Activated CD8-positive, alpha-beta memory T cell treated with anti-CD3 and anti-CD28 coated beads, Interleukin-2, amount 10 ng/mL, durations not matched to agents 7 days and 5 days (primary cell): ENCODE measurements at places on chromosomes 2 and 18. TPM values are rescaled to one million over a fixed set of nuclear protein-coding genes. Genes with fewer than 3 reads are reported as not detected.

DNA sequence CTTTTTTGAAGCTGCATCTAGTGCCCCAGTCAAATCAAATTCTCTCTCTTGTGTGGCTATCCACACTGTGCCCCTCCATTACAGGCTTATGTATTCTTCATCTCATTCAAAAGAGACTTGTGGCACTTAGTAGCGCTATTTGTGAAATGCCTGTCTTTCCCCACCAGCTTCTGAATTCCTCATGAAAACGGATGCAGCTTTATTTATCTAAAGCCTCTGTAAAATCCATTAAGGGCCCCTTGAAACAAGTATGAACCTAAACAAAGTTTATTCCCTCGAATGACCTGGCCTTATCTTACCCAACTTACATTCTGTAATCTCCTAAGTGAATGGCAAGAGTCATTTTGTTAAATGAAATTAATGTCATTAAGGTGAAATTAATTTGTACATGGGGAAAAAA is 417.4 kb upstream of the PIK3C3 start:
- DNase-seq, result no peak

Gene LDLRAD4
- total RNA-seq, result 33.9 TPM

- DNase-seq, result no peak
These were observed 406.9 kb downstream of the DCDC2C start for GRCh38 chr2:4110273-4110672.

GRCh38 chr2:240435948-240436682 is 652 bp downstream of the GPC1 start:
- no peak for DNase-seq

GRCh38 chr18:12086677-12087470 is 6.8 kb upstream of the ANKRD62 start:
- DNase-seq, result no peak

DNA sequence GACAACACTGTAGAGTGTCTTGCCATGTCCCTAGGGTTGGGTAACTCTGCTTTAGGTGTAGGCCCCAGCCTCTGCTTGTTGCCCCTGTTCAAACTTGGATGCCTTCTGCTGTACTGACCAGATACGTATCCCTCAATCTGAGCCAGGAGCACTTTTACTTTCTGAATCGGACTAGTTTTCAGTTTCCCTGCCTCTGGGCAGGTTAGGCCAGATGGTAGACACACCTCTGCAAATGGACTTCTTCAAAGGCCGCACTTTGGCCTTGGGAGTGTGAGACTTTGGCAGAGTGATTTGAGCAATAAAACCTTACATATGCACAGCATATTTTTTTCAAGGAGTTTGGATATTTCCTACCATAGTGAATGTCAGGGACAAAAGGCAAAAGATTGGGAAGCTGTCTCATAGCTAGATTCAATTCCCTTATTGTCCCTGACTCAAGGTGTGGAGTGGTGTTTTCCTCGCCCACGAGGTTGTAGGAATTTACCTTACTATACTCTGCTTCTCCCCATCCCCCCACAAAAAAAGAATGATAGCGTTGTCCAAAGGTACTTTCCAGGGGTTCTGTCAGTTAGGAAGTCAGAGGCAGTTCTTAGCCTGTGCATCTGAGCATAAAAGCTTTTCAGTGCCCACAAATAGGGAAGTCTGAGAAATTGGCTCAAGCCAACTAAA is 15.3 kb upstream of the PARD3B start:
- no peak for DNase-seq

- no peak for DNase-seq
These were observed 113.7 kb upstream of the ZFP36L2 start for GRCh38 chr2:43340066-43340465.

GRCh38 chr2:67579216-67579615 is 182.1 kb downstream of the ETAA1 start:
- no peak for DNase-seq

DNA sequence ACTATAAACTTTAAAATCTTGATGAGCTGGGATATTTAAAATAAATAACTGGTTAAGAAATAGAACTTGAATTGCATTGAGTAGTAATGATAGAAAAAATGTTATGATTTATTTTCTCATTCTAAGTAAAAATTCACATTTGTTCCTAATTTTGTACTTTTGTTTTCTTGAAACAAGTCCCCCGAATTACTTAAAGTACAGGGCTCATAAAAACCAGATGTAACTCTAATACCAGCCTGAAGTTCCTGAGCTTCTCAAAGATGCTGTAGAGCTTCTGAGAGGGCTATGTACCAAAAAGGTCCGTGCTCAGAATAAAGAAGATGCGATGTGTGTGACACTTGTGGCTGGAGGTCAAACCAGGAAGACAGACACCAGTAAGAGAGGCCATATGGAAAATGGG is 116.1 kb upstream of the TACR1 start:
- DNase-seq, result no peak

Gene EML6
- 1.5 TPM for total RNA-seq

Gene UGT1A6
- total RNA-seq, result not detected

GRCh38 chr2:144780983-144781382 is 261.1 kb upstream of the ZEB2 start:
- DNase-seq, result no peak

Gene GPC1
- 3.2 TPM for total RNA-seq

GRCh38 chr2:17748745-17749144 is 4.9 kb downstream of the SMC6 start:
- DNase-seq, result no peak

Gene RAD51AP2
- not detected for total RNA-seq

GRCh38 chr2:188726626-188727247 is 247.4 kb upstream of the COL3A1 start:
- DNase-seq, result no peak

GRCh38 chr2:21353879-21354679 is 230.3 kb downstream of the TDRD15 start:
- DNase-seq, result no peak

DNA sequence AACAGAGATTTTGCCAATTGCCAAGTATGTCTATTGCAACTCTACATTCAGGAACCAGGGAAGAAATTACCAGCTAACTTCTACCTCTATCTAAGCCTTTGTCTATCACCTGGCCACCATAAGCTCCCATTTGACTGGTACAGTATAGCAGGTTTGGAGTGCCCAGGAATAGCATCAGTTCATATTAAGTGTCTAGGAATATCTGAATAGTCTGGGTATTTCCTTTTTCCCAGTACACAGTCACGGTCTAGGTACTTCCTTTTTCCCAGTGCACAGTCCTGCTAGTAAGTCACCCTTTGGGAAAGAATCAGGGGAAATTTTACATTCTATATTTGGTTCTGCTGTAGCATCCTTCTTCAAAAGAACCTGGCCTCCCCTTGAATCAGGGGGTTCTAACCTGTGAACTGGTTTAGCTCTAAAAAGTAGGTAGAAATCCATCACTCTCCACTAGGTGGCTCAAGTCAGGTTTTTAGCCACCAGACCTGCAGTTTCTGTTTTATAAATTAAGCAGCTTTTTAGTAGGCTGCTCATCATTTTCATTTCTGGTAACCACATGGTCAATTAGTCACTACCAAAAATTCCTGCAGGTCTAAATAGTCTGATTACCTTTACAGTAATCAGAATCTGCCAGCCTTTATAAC is 49.3 kb upstream of the DNAJC10 start:
- DNase-seq, result no peak

DNA sequence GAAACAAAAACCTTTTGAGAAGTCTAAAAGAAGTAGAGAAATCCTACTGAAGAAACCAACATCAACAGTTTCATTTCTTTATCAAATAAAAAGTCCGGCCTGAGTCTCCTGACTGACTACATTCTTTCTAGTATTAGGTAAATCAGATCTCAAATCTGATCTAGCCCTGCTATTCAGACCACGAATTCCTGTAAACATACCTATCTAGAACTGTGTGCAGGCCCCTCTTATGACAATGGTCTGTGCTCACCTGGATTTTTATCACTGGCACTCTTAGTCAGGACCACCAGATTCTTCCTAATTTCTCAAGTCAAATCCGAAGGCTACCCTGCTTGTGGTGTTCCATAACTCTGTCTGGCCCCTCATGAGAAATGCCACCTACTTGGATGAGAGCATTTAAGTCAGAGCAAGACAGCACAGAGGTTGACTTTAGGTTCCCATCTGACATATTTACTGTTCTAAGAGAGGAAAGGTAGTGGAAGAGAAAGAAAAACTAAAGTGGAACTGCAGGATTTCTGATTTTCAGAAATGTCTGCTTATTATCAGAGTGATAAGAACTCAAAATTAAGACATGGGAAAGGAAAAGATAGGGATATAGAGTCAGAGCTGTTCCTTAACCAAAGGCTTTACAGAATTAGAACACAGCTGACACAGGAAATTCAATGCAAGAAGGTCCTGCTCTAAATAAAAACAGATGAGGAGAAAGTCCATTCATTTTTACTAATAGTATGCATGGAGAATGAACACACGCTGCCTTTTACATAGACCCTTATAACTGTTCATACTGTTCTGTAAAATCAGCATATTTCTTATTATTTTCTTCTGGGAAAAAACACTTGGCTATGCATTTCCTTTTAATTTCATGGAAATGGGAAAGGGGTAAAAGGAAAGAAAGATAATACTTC is 56.5 kb downstream of the SLC8A1 start:
- no peak for DNase-seq

- DNase-seq, result no peak
These were observed 818.2 kb downstream of the SATB2 start for GRCh38 chr2:198639580-198639979.

Gene ASXL3
- not detected for total RNA-seq

Gene CYP27C1
- not detected for total RNA-seq

DNA sequence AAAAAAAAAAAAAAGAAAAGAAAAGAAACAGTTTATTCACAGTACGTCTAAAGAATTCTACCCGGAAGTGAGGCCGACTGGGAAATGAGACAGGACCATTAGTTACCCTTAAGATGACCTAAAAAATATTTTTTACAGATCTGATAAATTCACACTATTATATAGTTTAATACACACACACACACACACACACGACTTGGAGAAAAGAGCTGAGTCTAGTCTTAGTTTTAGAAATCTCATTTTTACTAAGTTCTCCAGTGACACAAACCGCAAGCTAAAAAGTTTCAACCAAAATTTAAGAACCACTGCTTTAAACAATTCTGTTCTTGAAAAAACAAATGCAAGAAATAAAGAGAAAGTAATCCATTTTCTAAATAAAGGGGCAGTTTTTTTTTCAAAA is 27.1 kb downstream of the ST3GAL5 start:
- DNase-seq, result no peak

DNA sequence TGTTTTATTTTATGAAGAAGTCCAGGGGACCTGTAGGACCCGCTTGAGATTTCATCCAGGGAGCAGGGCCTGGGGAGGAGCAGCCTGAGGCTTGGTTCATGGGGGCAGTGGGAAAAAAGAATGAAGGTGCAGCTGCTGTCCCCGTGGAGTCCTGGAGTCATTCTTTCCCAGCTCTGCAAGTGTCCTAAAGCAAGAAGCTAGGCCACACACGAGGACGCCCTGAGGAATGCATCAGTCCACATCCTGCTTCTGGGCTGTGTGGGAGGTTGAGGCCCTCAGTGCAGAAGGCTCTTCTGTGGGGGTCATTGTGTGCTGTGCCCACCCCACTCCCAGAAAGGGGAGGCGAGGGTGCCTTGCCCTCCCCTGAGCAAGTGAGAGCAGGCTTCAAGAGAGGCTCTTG is 179.9 kb upstream of the HS6ST1 start:
- DNase-seq, result no peak

GRCh38 chr2:188322569-188323551 is 31.2 kb downstream of the GULP1 start:
- no peak for DNase-seq

Gene ADD2
- 1.2 TPM for total RNA-seq

GRCh38 chr18:11785444-11786055 is 65.7 kb upstream of the CHMP1B start:
- DNase-seq, result no peak

Gene CGREF1
- 2.5 TPM for total RNA-seq

DNA sequence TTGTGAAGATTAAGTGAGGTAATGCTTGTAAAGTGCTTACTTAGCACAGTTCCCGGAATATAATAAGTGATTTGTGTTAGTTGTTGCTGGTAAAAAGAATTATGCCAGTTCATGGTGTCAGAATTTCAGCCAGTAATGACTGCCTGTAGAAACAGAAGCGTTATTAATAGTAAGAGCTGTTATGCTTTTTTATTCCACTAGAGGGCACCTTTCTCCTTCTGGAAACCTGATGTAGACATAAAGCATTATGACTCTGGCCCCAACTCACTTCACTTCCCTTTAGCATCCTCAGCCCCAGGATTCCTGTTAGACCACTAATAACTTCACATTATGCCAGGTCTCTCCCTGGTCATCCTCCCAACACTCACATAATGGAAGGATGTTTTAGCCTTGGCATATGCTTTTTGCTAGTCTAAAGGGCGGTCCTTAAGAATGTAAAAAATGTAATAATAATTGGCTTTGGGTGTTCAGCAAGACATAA is 34.9 kb downstream of the C18orf54 start:
- no peak for DNase-seq

- DNase-seq, result no peak
These were observed 485.3 kb downstream of the CBLN2 start for GRCh38 chr18:72058851-72059250.

Gene LYPD6B
- not detected for total RNA-seq

GRCh38 chr18:59980188-59980637 is 80.4 kb downstream of the PMAIP1 start:
- no peak for DNase-seq

GRCh38 chr2:140650825-140651224 is 1480.0 kb downstream of the LRP1B start:
- DNase-seq, result no peak

Gene SCN9A
- total RNA-seq, result not detected

DNA sequence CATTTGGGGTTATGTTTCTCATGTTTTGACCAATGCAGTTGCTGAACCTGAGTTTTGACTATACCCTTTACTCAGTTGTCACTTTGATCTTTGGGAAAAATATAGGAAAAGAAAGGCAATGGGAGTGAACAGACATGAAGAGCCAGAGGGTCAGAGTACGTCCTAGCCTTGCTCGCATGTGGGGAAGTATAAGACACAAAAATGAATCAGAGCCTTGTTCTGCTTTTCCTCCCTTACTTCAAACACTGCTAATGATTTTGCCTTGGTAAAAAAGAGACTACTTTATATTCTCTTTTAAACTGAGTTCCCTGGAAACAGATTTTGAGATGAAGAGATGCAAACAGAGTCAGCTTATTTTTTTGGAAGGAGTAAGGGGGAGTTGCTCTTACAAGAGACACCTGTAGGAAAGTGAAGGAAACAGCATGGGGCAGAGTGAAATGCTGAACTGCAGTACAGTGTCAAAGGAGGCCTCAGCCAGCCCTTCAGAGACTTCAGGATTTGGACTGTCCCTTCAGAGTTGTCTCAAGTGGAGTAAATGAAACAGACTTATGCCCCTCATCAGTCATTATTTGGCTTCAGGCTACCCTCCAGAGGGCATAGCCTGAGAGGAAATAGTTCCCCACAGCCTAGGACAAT is 11.1 kb upstream of the FAP start:
- no peak for DNase-seq

- peak; percentile 76 for DNase-seq
These were observed at the start of gene BARD1 for GRCh38 chr2:214808981-214809750. TSS of gene BARD1 (minus strand) at chr2:214809683. CDS start at chr2:214809569, 114 bp downstream.

GRCh38 chr2:73832930-73833329 is 4.2 kb downstream of the STAMBP start:
- no peak for DNase-seq
